ENCODE measurements at places on chromosomes 6 and 20.

DNA sequence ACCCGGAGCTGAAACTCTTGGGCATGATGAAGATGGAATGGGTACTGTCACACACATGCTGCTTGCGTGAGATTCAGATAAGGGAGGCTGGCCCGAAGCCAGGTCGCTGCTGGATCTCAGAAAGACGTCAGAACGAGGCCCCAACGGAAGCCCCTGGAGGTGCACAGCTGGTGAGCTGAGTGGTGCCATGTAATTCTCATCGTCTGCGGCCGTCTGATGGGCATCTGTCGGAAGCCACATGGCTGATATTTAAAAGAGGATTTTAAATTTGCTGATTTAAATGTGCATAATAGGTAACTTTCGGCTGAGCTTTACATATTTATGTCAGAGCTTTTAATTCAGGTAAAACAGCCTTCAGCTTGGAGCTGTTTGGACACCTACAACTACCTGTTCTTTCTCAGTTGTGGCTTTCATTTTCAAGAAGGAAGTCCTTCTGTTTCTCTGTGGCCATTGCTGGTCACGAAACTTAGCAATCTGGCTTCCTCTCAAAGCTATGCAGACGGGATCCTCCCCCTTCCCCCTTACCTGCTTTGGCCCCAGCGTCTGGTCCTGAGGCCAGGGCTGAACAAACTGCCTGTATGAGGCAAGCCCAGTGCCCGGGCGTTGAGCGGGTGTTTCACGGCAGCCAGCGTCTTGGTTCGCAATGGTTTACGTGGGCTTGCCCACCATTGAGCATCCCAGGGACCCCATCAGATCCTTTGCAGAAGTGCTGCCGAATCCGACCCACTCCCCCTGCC lies 9.2 kb downstream of the SLCO4A1 start:
- DNase-seq, result no peak

- no peak for DNase-seq
Measured at GRCh38 chr6:34350137-34350933, 42.1 kb downstream of the NUDT3 start.

GRCh38 chr20:21562656-21563055 lies 48.8 kb upstream of the NKX2-2 start:
- DNase-seq, result no peak

DNA sequence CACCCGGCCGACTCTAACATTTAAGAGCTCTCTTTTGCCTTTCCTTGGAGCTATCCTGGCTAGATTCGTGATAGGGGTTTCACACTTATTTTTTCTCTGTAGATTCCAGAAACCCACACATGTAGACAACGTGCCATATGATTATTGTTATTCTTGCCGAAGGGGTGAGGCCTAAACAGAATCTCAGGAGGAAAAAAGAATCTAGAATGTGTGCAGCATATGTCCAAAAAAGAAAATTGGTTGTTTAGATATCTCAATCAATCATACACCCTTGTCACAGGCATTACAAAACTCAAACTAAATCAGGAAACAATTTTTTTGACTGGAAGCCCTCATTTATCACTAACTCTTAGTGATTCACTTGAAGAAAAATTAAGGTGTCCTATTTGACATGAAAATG lies 66.9 kb upstream of the TGM3 start:
- no peak for DNase-seq

DNA sequence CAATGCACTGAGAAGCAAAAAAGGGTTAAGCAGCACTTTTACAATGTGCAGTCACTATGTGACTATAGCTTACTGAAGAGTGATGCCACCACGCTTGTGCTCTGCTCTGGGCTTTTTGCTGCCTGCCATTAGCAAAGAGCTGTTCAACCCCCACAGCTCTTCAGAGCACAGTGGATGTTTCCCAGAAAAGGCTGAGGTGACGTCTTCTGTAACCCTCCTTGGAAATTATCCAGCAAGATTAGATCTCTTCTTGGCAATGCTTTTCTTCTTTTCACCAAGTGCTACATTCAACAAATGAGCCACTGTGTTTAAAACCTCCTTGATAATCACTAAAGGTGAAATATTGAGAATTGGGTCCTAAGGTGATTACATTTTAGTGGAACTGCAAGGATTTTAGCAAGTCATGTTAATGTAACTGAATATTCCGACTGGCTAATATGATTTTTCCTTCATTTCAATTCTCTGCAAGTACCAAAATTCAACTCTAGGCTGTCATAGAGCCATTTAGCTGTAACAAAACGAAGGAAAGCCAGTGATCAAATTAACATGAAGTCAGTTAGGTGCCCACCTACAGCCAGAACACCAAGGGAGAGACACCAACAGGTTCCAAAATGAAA lies 34.9 kb downstream of the ELOVL5 start:
- no peak for DNase-seq

DNA sequence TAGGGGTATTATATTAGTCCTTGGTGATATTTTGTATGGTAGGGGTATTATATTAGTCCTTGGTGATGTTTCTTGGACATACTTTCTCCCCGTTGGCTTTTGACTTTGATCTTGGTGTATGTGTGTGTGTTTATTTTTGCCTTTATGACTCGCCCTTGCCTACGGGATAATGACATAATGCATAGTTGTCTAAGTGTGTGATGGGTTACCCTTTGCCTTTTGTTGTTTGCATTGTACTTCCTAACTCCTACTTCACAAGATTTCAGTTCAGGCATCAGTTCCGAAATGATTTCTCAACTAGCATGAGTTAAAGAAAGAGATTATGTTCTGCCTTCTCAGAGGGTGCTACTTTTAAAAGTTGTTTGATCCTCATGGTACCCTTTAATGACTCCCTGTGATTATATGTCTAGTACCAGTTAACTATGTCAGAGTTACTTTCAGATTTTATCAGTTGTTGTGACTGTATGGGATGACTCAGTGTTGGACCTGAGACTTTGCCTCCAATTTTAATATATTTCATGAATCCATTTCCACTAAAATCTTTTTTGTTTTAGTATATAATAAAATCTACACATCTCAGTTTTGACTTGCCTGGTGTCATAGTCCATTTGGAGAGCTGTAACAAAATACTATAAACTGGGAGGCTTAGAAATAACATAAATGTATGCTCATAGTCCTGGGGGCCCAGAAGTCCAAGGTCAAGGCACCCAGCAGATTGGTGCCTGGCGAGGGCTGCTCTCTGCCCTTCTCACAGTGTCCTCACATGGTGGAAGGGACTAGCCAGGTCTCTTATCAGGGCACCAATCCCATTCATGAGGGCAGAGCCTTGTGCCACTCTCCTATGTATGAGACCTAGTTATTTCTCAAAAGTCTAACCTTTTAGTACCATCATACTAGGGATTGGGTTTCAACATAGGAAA lies 34.1 kb downstream of the CDYL start:
- DNase-seq, result no peak

- no peak for DNase-seq
Measured at GRCh38 chr6:30483677-30484279, 5.5 kb upstream of the HLA-E start.

DNA sequence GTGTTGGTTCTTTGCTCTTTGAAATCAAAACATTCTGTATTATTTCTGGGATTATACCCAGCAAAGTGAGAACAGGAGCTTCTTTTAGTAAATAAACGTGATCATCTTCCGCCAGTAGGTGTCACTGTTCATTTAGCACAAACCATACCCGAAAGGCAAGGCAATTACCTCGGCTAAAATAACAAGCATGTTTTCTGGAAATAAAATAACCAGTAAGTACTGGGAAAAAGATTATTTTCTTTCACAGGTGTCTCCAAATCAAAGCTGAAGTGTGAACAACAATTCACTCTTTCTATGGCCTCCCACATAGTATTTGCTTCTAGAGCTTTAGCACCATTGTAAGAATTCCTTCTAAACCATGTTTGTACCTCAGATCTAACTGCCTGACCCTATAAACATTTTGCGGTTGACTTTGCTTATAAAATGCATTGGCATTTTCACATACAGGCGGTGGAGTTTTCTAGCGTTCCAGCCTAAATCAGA lies 144.6 kb upstream of the AGPAT4 start:
- DNase-seq, result no peak

DNA sequence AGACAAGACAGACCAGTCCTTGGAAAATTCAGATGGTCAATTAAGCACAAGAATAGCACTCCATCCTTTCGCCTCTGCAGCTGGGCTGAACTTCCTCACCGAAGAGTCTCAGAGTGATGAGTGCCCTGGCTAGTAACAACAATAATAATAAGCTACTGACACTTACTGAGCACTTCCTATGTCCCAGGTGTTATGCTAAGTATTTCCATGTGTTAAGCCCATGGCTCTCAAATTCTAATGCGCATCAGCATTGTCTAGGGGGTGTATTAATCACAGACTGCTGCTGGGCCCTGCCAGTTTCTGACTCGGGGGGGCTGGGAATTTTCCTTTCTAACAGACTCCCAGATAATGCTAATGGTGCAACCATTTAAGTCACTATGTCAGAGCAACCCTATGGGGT lies 118.2 kb upstream of the LRFN2 start:
- DNase-seq, result no peak

- DNase-seq, result no peak
Measured at GRCh38 chr6:16524380-16524707, 236.9 kb downstream of the ATXN1 start.

DNA sequence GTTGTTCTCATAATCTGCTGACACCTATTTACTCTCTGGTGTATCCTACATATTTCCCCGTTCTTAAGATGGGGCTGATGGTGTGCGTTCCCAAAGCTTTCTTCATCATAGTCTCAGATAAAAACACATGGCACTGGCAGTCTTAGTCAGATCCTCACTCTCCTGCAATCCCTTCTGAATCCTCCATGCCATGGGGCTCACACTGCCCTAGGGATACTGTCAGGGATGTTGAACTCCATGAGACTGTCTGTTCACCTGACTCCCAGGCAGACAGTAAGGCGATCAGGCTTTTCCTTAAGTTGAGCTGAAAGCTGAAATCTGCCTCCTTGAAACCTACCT lies 76.0 kb downstream of the SLX4IP start:
- DNase-seq, result no peak

GRCh38 chr20:19692685-19693119 lies 65.4 kb upstream of the RIN2 start:
- peak; percentile 43 for DNase-seq

GRCh38 chr6:3752531-3753227 lies 1.2 kb upstream of the PXDC1 start:
- DNase-seq, result no peak

Data from activated CD8-positive, alpha-beta memory T cell treated with anti-CD3 and anti-CD28 coated beads for 48 hours (primary cell).